ENCODE measurements at places on chromosomes 1 and 21.

- DNase-seq = no peak
Observed at GRCh38 chr1:177703888-177704446, 265.9 kb downstream of the SEC16B start.

- no peak for DNase-seq
Observed at GRCh38 chr21:32611471-32611997, 643 bp downstream of the CFAP298 start.

DNA sequence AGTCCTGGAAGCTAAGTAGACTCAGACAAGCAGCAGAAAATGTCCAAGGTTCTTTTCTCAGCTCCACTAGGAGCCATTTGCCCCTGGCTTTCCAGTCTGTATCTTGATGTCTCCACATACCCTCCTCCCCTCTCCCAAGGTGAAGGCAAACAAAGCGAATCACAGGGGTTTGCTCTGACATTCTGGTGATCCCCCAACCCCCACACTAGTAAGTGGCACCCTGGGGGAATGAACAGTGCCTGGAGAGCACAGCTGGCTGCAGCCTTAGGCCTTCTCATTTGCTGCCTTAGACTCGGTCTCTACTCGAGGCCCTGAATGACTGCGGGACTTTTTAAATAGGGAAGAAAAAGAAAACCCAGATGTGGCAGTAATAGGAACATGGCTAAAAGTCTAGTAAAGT lies 15.3 kb downstream of the ERI3 start:
- DNase-seq = no peak

GRCh38 chr1:238485912-238486209 lies 595.1 kb upstream of the ZP4 start:
- DNase-seq = no peak

DNA sequence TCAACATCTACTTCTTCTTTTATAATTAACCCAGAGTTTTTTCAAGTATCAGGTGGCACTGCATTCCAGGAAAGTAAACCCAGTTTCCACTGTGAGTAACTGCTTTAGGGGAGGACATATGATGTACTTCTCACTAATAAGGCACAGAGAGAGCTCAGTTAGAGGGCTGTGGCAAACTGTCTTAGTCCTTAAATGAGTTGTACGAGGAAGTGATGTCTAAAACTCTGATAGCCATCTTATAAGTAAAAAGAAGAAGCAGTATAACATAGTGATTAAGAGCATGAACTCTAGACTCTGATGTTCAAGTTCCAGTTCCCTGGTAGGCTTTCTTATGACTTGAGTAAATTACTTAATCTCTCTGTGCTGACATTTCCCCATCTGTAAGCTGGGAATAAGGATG lies 58.7 kb upstream of the PTGS2 start:
- DNase-seq = no peak

Data from NCI-H2029 treated with DMSO at 0.1 percent for 48 hours (cell line).